T follicular helper cell (primary cell): ENCODE measurements at places on chromosomes 5 and 9.

- no peak for DNase-seq
Measured at GRCh38 chr5:43141211-43141610, 20.5 kb downstream of the ZNF131 start.

- DNase-seq, result no peak
Measured at GRCh38 chr5:4862500-4862899, 277.6 kb upstream of the ADAMTS16 start.

GRCh38 chr9:90069085-90069484 lies 464.3 kb downstream of the GADD45G start:
- DNase-seq, result no peak

- no peak for DNase-seq
Measured at GRCh38 chr5:14464096-14464495, 117.5 kb upstream of the OTULINL start.

GRCh38 chr5:19547640-19548039 lies 440.4 kb downstream of the CDH18 start:
- DNase-seq, result no peak
